ENCODE measurements at places on chromosomes 12 and 14.
A peak's percentile ranks its signal among the peaks of the same experiment; 100 is the strongest.

DNA sequence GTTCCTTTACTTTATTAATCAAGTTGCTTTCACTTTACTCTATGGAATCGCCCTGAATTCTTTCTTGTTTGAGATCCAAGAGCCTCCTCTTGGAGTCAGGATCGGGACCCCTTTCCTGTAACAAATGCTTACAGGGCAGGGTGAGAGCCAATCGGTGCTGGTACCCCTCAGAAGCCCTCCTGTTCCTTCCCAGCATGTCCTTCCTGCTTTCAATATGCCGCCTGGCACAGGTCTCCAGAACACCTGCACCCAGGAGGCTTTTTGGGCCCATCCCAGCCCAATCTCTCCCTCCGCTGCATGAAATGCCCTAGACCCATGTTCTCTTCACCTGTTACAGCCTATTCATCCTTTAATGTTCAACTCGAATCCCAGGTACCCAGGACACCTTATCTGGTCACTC is 122.2 kb downstream of the FOXN3 start:
- peaks cover 4% of the 10 kb centered on the region for H3K36me3 ChIP-seq
- H3K27ac ChIP-seq = no peak overlapping the region
- no peak for DNase-seq
- H3K4me3 ChIP-seq = no peak overlapping the region

GRCh38 chr12:103667125-103667524 is 80.1 kb downstream of the STAB2 start:
- no peak overlapping the region for H3K27ac ChIP-seq
- no peak overlapping the region for H3K4me3 ChIP-seq
- H3K36me3 ChIP-seq = no peaks in the 10 kb centered on the region
- H3K4me1 ChIP-seq = no peaks in the 10 kb centered on the region
- DNase-seq = no peak

DNA sequence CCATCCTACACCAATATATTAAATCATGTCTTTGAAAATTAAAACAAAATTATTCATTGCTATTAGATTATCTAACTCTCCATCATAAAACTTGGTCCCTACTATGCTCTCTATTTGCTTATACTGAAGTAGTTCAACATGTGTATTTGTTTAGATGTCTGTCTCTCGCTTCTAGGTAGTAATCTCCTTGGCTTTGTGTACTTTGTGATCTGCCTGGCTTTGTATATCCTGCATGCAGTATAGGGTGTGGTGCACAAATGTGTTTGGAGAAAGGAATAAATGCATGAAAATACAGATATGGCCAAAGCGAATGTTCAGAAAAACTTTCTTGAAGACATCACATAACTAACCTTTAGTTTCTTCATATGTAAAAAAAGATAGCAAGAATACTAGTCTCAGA is 246.6 kb upstream of the LRFN5 start:
- no peak overlapping the region for H3K27ac ChIP-seq
- H3K36me3 ChIP-seq = no peaks in the 10 kb centered on the region
- H3K4me3 ChIP-seq = no peak overlapping the region

- no peaks in the 10 kb centered on the region for H3K27me3 ChIP-seq
Measured at GRCh38 chr14:65618996-65619395, 206.5 kb downstream of the FUT8 start.

DNA sequence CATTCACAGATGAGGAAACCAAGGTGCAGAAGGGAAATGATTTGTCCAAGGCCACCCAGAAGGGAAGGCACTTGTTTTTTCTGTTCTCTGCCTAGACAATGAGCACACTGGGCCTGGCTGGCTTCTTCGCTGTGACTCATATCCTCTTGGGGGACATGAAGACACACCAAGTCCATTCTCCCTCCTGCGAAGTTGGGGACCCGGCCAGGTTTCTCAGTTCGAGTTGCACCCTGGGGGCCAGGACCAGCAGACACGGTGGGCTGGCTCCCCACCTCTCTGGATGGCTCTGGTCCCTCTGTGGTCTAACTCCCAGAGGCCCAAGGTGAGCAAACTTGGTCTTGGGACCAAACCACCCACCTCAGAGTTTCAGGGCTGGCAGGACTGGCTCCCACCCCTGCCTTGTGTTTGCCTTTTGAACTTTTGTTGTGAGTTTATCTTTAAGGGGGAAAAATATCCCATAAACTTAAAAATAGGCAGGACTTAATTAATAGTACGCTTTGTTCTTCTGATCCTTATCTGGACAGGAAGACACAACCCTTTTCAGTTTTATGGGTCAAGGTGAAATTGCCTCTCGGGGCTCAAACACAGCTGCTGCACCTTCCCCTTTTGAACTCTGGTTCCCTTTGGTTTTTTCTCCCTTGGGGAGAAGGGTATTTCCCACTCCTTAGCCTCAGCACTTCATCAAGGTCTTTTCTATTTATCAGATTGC is 9.0 kb upstream of the MLEC start:
- no peak for DNase-seq
- H3K27me3 ChIP-seq = no peaks in the 10 kb centered on the region
- H3K27ac ChIP-seq = no peak overlapping the region
- H3K4me1 ChIP-seq = no peaks in the 10 kb centered on the region
- no peak overlapping the region for H3K4me3 ChIP-seq
- H3K36me3 ChIP-seq = no peaks in the 10 kb centered on the region

DNA sequence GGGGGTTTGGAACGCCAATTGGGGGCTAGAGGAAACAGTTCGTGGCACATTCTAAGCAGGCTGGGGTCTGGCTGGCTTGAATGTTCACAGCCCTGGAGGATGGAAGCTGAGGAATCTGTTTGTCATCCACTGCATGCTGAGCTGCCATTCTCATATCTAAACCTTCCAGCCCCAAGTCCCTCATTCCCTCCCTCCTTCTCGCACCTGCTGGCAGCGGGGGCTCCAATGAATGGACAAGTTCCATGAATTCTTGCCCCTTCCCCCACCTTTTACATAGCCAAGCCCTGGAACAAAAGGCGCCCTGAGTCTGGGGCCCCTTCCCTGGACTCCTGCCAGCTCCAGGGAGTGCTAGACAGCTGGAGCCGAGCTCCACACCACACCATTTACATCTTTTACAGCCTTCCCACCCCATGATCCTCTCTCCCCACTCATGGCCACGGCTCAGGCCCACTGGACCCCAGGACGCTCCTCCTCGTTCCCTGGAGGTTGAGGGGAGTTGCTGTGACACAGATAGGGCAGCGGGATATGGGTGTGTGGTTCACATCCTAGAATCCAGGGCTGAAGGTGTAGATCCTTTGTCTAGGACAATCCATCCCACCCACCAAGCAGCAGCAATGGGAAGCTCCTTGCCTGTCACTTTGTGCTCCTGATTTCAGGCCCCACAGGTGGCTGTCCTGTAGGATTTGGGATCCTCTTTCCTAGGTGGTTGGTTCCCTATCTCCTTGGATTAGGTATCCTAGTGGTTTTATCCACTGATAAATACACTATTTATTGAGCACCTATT is 21.7 kb upstream of the VRTN start:
- peak overlapping the region; percentile 99 for H3K27ac ChIP-seq
- H3K36me3 ChIP-seq = no peaks in the 10 kb centered on the region

DNA sequence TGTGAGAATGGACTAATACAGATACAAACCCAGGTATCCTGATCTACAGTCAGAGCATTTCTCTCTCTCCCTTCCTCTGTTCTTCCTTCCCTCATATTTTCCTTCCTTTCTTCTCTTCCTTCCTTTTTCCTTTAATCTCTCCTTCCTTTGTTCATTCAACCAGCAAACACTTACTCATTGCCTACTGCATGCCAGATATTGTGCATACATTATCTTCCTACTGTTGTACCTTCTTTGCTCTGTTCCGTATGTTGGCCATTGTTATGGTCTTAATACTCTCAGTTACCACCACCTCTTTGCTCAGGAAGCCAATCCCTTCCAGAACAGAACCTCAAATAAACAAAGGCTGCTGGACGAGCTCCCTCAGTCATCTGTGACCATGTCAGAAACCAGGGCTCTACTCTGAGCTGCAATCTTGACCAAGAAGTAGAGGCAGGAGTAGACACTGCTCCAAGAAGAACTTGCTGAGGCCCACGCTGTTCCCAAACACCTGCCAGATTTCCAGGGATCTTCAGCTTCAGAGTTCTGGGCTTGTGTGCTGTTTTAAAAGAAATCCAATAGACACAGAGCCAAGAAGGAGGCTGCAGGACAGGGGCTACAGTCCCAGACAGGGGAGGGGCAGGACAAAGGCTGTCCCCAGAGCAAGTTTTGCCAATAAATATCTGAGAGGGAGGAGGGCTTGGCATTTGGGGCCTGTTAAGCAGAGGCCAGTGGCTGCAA is 526.7 kb upstream of the TBX3 start:
- H3K36me3 ChIP-seq = no peaks in the 10 kb centered on the region
- DNase-seq = no peak
- no peaks in the 10 kb centered on the region for H3K27me3 ChIP-seq
- no peak overlapping the region for H3K27ac ChIP-seq
- H3K4me3 ChIP-seq = no peak overlapping the region
- H3K4me1 ChIP-seq = peaks cover 9% of the 10 kb centered on the region

DNA sequence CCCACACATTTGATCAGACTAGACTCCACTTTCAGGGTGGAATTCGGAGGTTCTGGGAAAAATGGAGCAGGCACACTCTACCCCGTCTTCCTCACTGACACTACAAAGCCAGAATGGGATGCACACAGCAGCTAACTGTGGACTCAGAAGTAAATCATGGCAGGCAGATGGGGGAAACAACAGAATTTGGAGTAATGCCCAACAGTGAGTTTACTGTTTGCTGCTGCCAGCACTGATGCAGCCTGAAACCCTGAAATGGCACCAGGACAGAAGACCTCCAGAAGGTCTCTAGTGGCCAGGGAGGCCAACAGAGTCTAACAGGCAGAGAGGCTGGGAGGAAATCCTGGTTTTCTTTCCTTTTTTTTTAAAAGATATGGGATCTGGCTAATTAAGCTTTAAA is 24.6 kb downstream of the KCTD10 start:
- peaks cover 100% of the 10 kb centered on the region for H3K36me3 ChIP-seq
- no peak for DNase-seq
- no peak overlapping the region for H3K4me3 ChIP-seq
- H3K27ac ChIP-seq = no peak overlapping the region
- H3K4me1 ChIP-seq = peaks cover 2% of the 10 kb centered on the region

DNA sequence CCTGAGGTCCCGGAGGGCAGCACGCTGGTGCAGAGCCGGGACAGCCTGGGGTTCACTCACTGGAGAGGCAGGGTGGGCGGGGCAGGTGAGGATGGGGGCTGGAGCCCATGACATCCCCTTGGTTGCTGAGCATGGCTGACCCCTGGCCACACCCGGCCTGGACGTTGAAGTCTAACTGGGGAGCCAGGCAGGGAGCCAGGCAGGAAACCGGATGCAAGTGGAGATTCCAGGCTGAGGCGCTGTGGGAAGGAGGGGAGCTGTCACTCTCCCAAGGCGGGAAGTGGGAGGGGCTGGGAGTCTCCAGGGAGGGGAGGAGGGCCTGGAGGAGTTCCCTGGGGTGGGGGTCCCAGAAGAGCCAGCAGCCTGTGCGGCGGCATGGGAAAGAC is 7.7 kb upstream of the INF2 start:
- H3K4me3 ChIP-seq = no peak overlapping the region
- H3K36me3 ChIP-seq = no peaks in the 10 kb centered on the region
- DNase-seq = peak; percentile 63
- peak overlapping the region; percentile 76 for H3K27ac ChIP-seq

GRCh38 chr14:51092965-51093364 is 1.9 kb downstream of the TRIM9 start:
- peak overlapping the region; percentile 92 for H3K4me3 ChIP-seq
- no peak overlapping the region for H3K27ac ChIP-seq
- H3K27me3 ChIP-seq = no peaks in the 10 kb centered on the region
- peaks cover 9% of the 10 kb centered on the region for H3K4me1 ChIP-seq
